ENCODE measurements at places on chromosomes 2 and 18.

DNA sequence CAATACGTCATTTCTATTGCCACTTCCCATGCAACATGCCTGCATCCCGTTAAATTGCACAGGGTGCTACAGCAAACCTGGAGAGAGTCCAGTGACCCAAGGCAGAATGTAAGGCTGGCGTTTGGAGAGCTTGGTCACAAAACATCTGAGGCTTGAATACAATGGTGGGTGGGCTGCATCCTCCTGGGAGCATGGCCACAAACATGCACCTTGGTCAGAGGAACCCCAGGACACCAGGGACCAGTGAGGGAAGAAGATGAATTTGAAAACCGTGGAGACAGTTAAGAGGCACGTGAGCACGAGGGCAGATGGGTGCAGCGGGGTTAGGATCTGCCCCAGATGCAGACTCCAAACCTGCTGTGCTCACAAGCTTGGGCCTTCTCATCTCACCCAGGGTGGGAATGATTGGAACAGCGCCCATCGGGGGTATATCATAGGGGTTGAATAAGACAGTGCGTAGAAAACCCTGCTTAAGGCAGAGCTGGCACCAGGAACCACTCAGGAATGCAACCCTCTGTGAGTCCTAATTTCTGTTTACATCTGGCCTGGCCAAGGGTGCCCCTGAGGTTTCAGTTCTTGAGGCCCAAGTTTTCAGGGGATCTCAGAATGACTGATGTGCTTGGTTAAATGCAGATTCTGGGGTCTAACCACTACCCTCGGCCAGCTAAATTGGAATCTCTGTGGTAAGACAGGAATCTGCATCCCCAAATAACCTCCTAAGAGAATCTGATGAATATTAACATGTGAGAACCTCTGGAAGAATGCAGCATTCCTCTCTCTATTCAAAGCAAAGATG lies 97.2 kb downstream of the ARL4C start:
- DNase-seq, result no peak

DNA sequence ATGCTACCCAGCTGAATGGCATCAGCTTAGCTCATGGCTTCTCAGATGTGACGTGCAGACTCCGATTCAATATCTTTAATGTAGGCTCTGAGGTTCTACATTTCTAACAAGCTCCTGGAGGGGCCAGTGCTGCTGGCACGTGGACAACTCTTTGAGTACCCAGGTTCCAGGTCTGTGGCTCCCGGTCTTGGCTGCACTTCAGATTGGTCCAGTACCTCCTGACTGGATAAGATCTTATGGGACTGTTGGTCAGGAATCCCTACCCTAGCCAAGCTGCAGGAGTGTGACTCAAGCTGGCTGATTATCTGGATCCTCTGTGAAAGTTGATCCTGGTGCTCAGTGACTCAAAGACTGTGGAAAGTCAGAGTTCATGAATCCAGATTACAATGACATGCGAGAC lies 222.1 kb downstream of the ANKRD30B start:
- DNase-seq, result no peak

DNA sequence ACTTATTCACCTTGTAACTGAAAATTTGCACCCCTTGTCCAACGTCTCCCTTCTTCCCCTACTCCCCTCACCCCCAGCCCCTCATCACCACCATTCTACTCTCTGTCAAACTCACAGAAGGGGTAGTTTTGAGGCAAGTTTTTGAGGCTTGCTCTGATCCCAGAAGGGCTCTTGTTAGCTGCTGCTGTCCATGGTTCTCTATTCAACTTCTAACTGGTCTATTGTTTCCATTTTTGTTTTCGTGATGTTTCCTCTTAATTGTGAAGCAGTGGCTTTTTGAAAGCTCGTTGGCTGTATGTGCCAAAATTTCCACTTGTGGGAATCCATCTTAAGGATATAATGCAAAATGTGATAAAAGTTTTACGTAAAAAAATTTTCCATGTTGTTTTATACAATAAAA lies 92.5 kb upstream of the CRACDL start:
- DNase-seq, result no peak

DNA sequence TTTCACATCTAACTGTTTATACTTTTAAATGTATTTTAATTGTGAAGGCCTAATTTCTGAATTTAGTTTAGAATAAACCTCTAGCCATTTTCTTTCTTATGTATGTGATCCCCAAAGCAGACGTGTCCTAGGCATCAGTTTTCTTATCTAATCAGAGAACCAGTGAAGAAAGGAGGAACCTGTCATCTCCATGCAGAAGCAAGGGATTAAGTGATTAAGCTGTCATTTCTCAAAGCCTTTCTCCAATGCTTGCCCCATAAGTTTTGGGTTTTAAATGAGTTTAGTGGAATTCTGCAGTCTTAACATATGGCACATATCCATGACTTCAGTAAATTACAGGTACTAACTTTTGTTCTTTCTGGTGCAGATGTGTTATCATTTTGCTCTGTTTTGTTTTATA lies 190.4 kb downstream of the PLCL1 start:
- DNase-seq, result no peak

DNA sequence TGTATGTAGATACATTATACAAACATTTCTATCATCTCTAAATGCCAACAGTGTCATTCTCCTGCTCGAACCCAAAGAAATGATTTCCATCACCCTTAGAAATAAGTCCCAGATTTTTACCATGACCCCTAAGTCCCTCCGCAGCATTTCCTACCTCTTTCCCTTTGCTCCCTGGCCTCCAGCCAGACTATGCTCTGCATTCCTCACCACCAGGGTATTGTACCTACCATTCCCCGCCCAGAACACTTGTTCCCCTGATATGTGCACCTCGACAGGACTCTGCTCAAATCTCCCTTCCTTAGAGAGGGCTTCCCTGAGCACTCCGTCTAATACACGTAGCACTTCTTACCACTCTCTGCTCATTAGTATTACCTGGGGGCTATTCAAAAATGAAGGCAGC lies 630.2 kb downstream of the ARHGAP15 start:
- no peak for DNase-seq

GRCh38 chr2:72000110-72000509 lies 147.6 kb downstream of the CYP26B1 start:
- DNase-seq, result no peak
